ENCODE measurements at places on chromosomes 11 and 22.

DNA sequence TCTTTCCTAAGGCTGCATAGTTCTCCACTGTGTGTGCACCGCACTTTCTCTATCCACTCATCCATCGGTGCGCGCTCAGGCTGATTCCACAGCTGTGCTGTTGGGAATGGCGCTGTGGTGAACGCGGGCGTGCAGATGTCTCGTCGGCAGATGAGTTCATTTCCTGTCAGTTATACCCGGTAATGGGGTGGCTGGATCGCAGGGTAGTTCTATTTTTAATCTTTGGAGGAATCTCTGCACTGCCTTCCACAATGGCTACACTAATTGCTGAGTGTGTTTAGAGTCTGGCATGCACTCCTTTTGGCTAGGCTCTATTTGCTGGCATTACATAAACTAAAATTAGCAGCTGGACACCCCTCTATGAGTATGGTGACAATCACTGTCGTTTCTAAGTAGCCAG, 27.9 kb upstream of the KRTAP5-7 start:
- no peak for DNase-seq

GRCh38 chr11:27697679-27698275, 2.5 kb downstream of the BDNF start:
- no peak for DNase-seq

DNA sequence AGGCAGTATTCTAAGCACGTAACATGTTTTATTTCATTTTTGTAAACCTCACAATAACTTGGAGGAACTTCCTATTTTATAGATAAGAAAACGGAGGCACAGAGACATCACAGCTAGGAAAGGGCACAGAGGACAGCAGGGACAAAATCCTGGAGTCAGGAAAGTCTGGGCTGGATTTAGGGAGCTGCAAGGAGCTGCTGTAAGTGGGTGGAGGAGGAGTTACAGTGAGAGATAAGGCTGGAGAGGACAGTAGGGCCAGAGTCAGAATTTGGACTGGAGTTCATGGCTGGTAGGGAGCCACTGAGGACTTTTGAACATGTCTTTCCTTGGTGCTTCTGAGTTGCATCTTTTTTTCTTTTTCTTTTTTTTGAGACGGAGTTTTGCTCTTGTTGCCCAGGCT, 32.2 kb upstream of the PTPRJ start:
- DNase-seq, result no peak

GRCh38 chr11:129817534-129818051, 1.9 kb downstream of the TMEM45B start:
- DNase-seq, result no peak

DNA sequence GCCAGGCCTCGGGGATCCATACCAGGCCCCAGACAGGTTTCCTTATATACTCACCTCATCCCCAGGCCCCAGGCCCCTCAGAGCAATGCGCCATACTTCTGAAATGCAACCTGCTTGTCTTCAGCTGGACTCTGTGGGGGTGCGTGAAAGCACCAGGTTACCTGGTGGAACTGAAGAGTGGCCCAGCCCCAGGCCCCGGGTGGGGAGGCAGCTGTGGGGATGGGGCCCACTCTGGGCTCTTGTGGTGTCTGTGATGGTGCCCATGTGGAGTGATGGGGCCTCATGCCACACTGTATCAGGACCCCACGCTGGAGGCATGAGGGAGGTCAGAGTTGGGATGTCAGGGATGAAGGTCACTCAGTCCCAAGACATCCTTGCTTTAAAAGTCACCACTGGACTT, 999.0 kb downstream of the BRD1 start:
- DNase-seq, result no peak

DNA sequence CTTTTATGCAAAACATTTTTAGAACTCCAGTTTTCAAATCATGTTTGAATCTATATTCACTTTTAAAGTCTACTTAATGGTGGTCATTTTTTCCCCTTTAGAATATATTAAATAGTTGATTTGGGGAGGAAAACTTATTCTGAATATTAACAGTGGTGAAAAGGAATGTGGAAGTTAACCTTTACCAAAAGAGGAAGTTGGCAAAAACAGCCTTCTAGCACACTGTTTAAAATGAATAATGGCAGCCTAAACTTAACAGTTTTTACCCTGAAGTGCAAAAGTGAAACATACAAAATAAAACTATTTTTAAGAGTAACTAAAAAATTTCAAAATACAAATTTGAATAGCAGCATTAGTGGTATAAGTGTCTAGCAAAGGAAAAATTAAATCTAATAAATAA, 86.4 kb downstream of the GRK3 start:
- no peak for DNase-seq

DNA sequence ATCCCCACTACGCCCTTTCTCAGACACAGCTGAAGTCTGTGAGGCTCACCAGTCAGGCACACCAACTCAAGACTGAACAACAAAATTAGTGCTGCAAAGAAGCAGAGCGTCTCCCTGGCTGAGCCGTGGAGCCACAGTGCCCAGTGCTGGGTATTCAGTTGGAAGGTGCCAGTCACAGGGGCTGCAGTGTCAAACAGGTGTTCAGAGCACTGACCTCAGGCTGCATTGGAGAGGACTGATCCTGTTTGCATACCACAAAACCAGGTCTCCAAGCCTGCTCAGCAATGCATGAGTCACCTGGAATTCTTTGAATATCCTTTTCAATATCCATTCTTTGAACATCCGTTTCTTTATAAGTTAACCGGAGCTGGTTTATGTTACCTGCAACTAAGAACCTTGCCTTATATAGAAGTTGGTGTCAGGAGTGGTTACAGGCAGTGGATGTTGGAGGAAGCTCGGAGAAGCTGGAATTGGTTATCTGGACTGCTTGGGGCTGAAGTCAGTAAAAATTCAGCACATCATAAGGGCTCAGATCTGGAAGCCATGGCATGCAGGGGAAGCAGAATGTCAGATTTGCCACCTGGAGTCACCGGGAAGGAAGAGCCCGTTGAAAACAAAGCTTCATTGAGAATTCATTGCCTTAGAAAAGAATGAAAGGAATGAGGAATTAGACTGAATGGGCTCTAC, 30.3 kb downstream of the PDGFB start:
- no peak for DNase-seq

DNA sequence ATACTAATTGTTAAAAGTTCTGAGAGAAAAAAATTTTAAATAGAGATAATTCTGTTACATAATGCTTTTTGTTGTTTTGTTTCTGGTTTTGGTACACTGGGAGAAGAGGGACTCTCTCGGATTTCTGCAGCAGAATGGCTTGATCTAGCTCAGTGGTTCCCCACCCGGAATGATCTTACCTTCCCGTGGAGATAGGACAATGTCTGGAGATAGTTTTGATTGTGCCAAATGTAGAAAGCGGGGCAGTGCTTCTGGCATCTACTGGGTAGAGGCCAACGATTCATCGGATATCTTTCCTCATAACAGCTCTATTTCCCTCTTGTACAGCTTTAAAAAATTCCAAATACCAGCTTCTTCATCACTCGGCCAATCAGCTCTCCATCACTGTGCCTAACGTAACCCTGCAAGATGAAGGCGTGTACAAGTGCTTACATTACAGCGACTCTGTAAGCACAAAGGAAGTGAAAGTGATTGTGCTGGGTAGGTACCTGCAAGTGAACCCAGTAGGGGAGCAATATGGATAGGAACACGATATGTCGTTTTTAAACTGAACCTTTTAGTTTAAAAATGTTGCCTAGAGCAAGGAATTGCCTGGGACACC, 13.2 kb downstream of the CRTAM start:
- DNase-seq, result peak; percentile 36

GRCh38 chr11:30045144-30045543, 28.3 kb upstream of the KCNA4 start:
- DNase-seq, result no peak

DNA sequence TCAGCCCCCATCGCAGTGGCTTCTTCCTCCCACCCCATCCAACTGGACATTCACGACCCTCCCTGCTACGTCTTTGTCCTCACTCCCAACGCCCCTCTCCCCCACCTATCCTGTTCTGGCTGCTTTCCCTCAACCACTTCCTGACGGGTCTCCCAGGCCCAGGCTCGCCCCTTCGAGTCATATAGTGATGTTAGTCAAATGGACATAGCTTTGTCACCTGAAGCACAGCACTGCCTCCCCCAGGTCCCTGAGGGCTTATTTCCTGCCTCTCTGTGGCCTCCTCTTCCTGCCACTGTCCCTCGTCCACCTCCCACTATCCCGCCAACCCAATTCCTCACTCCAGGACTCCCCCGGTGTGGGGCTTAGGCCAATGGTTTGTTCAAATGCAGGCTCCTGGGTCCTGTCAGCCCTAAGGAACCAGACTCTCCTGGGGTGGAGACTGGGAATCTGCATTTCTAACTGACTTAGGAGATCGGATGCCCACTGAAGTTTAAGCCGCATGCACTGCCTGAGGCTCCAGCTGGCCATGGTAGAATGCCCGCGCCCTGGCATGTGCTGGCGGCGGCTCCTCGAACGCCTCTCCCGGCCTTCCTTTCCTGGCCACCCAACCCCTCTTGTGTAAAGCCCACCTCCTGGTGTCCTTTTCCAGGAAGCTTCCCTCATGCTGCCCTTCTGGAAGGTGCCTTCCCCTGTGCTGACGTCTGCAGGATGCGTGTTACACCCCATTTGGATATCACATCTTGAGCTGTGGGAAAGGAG, 18.3 kb downstream of the SUN2 start:
- DNase-seq, result no peak

- no peak for DNase-seq
Measured at GRCh38 chr11:111413849-111414248, 34.8 kb upstream of the POU2AF1 start.

GRCh38 chr11:82105331-82105998, 628.2 kb downstream of the FAM181B start:
- no peak for DNase-seq

DNA sequence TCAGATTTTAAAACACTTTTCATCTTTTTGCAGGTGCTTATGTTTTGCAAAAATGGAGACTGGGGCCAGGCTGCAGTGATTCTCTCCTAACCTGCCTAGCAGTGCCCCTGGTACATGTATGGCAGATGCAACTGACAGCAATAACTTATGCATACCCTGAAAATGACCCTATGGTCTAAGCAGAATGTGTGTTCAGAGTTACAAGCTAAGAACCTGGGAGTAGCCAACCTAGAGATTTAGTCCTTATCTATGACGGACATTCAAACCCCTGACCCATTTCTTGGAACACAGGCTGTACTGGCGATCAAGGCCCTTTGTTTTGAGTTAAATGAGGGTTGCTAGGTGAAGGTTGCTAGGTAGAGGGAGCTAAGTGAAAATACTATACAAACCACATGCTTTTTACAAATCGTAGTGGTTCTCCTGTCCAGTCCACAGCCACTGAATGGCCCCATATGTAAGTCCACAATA, 184.9 kb upstream of the SESN3 start:
- DNase-seq, result no peak

- no peak for DNase-seq
Measured at GRCh38 chr11:46898396-46899095, 19.8 kb downstream of the LRP4 start.

All from CD4-positive, alpha-beta T cell treated with Interleukin-6 for 4 hours (primary cell).